ENCODE measurements at places on chromosomes 6 and 20.
A peak's percentile ranks its signal among the peaks of the same experiment; 100 is the strongest.

DNA sequence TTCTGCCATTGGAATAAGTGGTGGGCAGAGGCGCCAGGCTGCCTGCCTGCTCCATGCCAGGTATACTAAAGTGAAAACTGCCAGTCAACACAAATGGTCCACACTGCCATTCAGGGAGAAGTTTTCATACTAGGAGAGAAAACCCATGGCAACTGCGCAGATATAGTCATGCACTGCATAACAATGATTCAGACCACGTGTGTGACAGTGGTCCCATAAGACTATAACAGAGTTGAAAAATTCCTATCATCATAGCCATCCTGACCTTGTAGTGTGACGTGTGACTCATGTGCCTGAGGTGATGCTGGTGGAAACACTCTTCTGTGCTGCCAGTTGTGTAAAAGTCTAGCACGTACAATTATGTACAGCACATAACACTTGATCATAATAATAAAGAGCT lies 25.1 kb downstream of the ZC3H12D start:
- peaks cover 44% of the 10 kb centered on the region for H3K27me3 ChIP-seq
- no peaks in the 10 kb centered on the region for H3K36me3 ChIP-seq
- H3K4me1 ChIP-seq: peaks cover 35% of the 10 kb centered on the region
- no peak for DNase-seq
- no peak overlapping the region for H3K4me3 ChIP-seq

DNA sequence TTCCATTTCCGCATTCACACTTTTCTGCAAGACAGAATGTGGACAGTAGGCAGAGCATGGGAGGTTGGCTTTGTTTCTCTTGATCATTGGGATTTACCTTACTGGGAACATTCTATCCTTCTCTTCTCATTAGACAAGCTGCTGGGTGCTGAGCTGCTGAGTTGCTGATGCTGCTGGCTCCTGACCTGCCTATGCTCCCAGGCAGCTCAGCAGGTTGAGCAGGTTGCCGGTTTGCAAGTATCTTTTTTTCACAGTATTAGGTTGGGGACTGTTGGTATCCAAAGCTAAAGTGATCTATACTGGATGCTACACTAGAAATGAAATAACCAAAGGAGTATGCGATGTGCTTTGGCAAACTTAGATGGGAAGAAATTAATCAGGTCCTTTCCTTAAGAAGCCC lies 23.7 kb upstream of the ADGRF4 start:
- no peak overlapping the region for H3K27ac ChIP-seq
- H3K27me3 ChIP-seq: peaks cover 6% of the 10 kb centered on the region
- DNase-seq: no peak
- H3K36me3 ChIP-seq: no peaks in the 10 kb centered on the region
- no peak overlapping the region for H3K4me3 ChIP-seq

DNA sequence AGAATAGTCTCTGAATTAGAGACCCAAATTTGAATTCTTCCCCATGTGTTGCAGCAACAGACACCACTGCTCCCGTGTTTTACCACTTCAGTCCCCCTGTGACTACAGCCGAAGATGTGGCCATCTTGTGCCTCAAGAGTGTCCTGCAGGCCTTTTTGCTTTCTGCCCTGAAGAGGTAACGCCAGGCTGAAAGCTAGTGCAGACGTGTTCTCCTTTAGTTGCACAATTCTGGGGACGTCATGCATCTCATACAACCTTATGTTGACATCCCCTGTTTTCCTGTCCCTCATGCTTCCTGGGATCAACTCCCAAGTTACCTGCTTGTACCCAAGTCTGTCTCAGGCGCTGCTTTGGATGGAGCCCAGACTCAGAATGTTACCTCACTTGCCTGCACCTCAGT lies 69.1 kb upstream of the SLC22A23 start:
- no peak overlapping the region for H3K27ac ChIP-seq
- H3K4me1 ChIP-seq: no peaks in the 10 kb centered on the region
- no peak for DNase-seq
- H3K36me3 ChIP-seq: no peaks in the 10 kb centered on the region

DNA sequence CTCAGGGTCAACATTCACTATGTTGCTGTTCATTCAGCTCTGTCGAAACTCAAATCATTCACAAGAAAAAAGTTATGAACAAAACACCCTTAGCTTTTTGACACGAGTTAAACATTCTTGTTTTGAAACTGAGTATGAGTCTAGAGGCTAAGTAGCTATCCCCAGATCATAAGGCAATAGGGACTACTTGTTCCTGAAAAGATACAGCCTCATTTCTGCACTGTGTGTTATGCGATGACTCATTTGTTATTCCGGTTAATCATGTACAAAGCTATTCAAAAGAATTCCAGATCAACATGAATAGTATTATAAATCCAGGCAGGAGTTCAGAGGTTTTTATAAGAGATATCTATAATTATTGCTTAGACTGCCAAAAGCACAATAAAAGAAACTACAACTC lies 908.0 kb downstream of the QKI start:
- no peak for DNase-seq
- H3K4me1 ChIP-seq: peaks cover 11% of the 10 kb centered on the region
- H3K27me3 ChIP-seq: no peaks in the 10 kb centered on the region
- no peak overlapping the region for H3K4me3 ChIP-seq

GRCh38 chr20:49594931-49595315 lies 27.0 kb upstream of the PTGIS start:
- peak overlapping the region; percentile 80 for H3K27ac ChIP-seq
- H3K36me3 ChIP-seq: no peaks in the 10 kb centered on the region
- DNase-seq: no peak
- H3K27me3 ChIP-seq: no peaks in the 10 kb centered on the region
- peaks cover 56% of the 10 kb centered on the region for H3K4me1 ChIP-seq

DNA sequence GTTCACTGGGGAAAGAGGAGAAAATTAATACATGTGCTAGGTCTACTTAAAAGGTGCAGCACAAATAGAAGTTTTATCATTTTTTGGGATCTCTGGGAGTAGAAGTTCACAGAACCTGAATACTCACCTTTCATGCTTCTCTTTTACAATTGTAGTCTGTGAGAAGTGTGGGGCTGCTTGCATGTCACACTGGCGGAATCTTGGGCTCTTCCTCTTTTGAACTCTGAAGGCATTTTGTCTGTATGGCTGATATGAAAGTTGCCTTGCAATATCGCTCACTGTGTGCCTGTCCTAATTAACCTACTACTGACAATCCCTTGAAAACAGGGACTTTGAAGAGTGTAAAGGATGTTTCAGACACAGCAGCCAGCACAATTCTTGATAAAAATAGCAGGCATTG lies 65.9 kb upstream of the CLDN20 start:
- H3K4me3 ChIP-seq: no peak overlapping the region
- H3K27me3 ChIP-seq: no peaks in the 10 kb centered on the region
- H3K27ac ChIP-seq: no peak overlapping the region
- H3K36me3 ChIP-seq: no peaks in the 10 kb centered on the region
- H3K4me1 ChIP-seq: no peaks in the 10 kb centered on the region
- DNase-seq: no peak

DNA sequence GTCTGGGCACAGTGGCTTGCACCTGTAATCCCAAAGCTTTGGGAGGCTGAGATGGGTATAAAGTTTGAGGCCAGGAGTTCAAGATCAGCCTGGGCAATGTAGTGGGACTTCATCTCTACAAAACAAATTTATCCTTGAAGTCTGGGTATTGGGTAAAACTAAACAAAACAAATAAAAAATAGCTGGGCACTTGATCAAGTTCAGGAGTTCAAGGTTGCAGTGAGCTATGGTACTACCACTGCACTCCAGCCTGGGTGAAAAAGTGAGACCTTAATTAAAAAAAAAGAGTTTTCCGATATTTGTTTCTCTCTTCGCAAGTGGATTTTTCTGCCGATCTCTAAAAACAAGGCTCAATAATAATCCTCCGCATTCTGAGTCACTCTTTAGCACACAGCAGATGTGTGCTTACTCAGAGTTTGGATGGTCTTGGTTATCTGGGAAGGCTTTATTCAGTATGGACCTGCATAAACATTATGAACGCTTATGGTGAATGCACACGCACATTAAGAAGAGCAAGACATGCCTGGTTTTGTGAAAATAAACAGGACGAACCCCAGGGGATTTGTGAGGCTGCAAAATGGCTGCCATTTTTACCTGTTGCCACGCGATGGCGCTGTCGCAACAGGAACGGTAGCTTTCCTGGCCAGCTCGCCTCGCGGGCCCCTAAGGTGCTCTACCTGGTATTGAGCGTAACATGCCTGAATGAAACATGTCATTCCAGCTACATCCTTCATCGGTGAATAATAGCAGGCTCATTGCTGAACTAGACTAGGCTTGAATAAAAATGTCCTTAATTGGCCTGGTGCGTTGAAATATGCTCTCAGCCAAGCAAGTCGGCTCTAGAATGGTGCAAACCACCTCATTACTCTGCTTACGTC lies 6.0 kb downstream of the OPN5 start:
- DNase-seq: peak; percentile 25
- no peaks in the 10 kb centered on the region for H3K36me3 ChIP-seq
- no peak overlapping the region for H3K4me3 ChIP-seq
- H3K4me1 ChIP-seq: peaks cover 7% of the 10 kb centered on the region
- H3K27ac ChIP-seq: no peak overlapping the region

- no peak overlapping the region for H3K27ac ChIP-seq
- H3K4me1 ChIP-seq: no peaks in the 10 kb centered on the region
- DNase-seq: no peak
- no peaks in the 10 kb centered on the region for H3K36me3 ChIP-seq
- H3K4me3 ChIP-seq: no peak overlapping the region
Observed at GRCh38 chr20:57780398-57780797, 70.6 kb upstream of the PMEPA1 start.

- no peaks in the 10 kb centered on the region for H3K36me3 ChIP-seq
- H3K27ac ChIP-seq: no peak overlapping the region
- H3K4me1 ChIP-seq: peaks cover 24% of the 10 kb centered on the region
- no peaks in the 10 kb centered on the region for H3K27me3 ChIP-seq
- H3K4me3 ChIP-seq: no peak overlapping the region
Observed at GRCh38 chr6:157443066-157443800, 62.2 kb downstream of the ZDHHC14 start.

DNA sequence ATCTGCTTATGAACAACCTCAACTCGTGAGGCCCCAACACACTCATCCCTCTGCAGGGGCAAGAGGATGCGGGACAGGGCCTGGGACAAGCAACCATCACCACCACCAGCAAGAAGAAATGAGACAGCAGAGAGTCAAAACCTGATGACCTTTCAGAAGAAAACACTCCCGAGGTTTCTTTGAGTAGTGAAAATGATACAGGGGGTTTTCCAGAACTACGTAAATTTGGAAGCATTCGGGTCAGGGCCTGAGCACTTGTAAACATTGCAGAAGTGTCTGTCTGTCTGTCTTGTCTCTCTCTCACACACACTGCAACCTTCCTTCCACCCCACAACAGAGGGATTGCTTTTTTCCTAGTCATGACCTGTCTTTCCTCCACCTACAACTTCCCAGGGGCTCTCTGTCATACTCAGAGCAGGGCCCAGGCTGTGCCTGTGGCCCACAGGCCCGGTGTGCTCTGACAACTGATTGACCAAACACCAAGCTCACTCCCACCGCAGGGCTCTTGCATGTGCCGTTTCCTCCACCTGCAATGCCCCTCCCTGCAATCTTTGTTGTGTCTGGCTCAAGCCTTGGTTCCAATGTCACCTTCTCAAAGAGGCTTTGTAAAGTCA lies 90.9 kb downstream of the BMP7 start:
- DNase-seq: no peak
- H3K27me3 ChIP-seq: peaks cover 10% of the 10 kb centered on the region
- H3K4me3 ChIP-seq: no peak overlapping the region
- H3K4me1 ChIP-seq: no peaks in the 10 kb centered on the region

DNA sequence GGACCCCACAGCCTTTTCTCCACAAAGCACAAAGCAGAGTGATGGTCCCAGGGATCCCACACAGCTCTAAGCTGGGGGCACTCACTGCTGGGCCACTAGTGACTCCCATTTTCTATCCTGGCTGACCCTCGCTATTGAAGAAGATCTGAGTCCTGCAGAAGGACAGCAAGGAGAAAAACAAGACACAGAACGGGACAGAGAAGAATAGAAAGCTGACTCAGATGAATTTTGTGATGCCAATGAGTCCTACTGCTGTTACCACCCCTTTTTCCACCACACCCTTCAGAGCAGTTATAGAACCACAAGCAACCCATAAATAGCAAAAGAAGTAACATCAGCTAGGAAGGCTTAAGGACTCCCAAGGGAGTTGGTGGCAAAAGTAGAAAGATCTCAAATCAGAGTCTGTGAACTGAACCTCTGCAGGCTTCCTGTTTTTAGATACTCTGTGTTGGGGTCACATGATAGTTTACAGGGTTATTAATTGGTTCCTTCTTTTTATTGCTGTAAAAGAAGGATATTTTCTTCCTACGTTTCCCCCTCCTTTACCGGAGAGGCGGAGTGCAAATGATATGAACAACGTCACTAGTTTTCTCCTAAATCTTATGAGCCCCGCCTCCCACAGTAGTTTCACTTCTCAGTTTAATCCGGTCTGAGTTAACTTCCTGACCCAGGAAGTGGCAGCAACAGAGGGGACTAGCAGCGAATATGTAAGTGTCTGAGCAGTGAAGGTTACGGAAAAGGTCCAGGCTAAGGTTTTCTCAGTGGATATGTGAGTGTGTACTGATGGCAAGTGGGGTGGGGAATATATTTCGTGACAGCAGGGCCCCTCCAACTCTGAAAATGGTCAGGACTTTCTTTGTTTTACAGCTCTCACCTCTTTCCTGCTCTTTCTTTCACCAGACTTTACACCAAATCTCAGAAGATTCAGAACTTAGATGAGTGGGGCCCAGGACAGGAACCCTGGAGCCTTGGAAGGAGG lies at the start of gene TRIM38:
Gene TRIM38 (plus strand): TSS at position 654 of the 979 bp plus-strand sequence. CDS start 3,721 bp downstream, outside the sequence.
- no peaks in the 10 kb centered on the region for H3K27me3 ChIP-seq
- H3K4me3 ChIP-seq: peak within 1 kb of the TSS; percentile 75
- H3K4me1 ChIP-seq: peaks cover 54% of the 10 kb centered on the region

DNA sequence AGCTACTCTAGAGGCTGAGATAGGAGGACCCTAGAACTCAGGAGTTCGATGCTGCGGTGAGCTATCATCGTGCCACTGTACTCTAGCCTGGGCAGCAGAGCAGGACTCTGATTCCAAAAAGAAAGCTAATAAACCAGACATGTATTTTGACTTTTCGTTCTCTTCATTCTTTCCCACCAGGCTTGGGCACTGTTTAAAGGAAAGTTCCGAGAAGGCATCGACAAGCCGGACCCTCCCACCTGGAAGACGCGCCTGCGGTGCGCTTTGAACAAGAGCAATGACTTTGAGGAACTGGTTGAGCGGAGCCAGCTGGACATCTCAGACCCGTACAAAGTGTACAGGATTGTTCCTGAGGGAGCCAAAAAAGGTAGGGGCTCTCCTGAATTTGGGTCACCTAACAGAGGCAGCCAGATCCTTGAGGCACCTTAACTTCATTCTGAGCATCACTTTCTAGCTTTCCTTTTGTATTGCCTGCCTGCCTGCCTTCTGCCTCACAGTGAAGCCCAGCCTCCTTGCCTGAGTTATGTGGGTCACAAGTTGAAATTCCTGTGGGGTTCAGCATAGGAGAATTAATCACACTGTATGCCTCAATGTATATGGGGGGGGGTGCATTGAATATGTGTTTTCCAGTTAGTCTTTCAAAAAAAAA lies 3.2 kb downstream of the IRF4 start:
- no peak for DNase-seq
- H3K4me1 ChIP-seq: peaks cover 34% of the 10 kb centered on the region
- peaks cover 90% of the 10 kb centered on the region for H3K27me3 ChIP-seq
- no peaks in the 10 kb centered on the region for H3K36me3 ChIP-seq
- H3K27ac ChIP-seq: no peak overlapping the region

All from left ventricle myocardium inferior (tissue), 1 donor.